ENCODE measurements at places on chromosomes 3 and 15.
A peak's percentile ranks its signal among the peaks of the same experiment; 100 is the strongest.

GRCh38 chr3:42226470-42227425 is 39.2 kb downstream of the CCK start:
- DNase-seq = no peak

GRCh38 chr15:58039079-58040035 is 26.2 kb downstream of the ALDH1A2 start:
- no peak for DNase-seq

DNA sequence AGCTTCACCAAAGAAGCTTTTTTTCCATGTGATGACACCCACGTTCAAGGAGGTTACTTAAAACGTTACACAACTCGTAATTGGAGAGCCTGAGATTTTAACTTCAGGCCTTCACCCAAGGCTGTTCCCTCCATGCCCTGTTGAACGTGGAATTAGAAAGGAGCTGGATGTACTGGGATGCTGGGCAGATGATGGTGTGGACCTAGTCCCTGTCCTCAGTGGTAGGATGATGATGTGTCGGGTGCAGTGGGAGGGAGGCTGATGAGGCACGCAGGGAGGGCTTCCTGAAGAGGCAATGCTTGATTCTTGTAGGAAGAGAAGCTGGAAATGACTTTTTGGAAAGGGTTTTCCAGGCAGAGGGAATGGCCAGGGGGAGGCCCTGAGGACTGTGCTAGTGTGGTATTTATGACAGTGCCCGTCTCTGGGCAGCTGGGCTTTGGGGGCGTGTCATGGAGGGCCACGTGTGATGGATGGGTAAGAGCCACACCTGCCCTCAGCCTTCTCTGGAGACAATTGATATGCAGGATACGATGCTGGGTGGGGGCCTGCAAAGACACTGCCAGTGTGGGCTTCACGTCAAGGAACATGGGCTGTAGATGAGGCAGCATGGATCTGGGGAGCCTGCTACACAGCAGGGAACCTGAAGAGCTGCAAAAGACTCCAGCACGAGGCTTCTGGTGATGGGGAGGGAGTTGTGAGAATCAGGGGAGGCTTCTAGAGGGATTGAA is 15.3 kb downstream of the SYNM start:
- no peak for DNase-seq

DNA sequence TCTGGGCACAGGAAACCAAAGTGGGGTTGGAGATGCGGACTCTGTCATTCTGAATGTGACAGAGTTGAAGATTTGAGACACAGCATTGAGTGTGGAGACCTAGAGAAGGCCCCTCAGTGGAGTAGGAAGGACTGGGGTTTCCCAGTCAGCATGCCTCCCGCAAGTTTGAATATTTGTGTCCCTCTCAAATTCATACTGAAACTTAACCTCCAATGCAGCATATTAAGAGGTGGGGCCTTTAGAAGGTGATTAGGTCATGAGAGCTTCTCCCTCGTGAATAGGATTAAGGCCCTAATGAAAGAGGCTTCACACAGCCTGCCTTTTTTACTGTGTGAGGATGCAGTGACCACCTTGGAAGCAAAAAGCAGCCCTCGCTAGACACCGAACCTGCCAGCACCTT is 8.0 kb downstream of the HDDC3 start:
- peak; percentile 58 for DNase-seq

DNA sequence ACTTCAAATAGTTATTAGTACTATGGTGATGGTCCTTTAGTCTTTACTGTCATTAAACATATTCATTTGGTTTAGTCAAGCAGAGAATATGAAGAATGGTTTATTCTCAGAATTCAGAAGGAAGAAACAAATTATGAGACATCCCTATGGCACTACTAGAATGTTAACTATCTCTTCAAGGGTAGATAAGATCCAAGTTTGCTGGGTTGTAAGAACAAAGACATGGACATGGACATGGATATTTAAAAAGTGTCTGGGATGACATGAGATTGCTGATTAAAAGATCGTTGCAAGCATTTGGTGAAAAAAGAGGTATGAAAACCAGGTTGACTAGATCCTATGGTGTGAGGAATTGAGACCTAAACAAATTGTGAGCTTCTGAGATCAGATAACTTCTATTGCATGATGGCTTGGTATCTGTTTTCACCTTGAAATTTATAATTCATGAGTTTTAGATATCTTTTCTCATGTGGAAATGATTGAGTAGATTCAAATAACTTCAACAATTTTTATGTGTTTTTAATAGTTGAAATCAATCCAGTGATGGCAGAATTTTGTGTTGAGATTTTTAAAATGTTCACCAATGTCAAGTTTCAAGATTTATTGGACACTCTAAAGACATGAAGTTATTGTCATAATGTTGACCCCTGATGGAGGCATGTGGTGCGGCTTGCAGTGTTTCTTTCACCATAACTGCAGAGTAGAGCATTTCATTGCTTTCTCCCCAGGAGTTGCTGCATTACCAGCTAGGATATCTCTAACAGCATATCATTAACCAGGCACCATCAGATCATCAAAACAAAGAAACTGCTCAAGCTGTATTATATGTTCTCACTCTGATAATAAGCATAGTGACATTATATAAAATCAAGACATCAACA is 72.6 kb downstream of the NAALADL2 start:
- DNase-seq = no peak

DNA sequence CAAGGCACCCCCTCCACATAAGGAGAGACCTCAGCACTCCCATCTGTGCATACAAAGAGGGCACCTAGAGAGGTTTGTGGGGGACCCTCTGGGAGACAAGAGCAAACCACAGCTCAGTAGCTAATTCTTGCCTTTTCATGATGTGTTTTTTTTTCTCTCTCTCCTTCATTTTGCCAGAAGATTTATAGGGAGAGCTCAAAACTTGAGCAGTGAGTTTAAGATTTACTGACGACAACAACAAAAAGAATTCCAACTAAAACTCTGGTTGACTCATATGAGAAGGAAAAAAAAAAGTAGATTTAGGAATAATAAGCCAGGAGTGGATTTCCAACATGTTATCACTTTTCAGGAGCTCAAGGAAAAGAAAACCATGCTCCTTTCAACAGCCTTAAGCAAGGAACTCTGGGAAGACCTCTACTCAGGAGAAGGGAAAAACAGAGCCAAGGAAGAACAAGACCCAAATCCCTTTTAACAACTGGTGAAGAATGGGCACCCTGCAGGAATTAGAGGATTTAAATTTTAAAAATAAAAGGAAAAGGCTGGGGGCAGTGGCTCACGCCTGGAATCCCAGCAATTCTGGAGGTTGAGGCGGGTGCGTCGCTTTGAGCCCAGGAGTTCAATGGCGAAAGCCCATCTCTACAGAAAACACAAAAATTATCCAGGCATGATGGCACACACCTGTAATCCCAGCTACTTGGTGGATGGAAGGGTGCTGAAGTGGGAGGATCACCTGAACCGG is 58.2 kb upstream of the RAD18 start:
- no peak for DNase-seq

GRCh38 chr3:123409443-123410148 is 39.3 kb downstream of the ADCY5 start:
- DNase-seq = no peak

- DNase-seq = no peak
These were observed 377.3 kb downstream of the MECOM start for GRCh38 chr3:169286214-169286613.

GRCh38 chr3:58009749-58010535 is 1.7 kb downstream of the FLNB start:
- no peak for DNase-seq

DNA sequence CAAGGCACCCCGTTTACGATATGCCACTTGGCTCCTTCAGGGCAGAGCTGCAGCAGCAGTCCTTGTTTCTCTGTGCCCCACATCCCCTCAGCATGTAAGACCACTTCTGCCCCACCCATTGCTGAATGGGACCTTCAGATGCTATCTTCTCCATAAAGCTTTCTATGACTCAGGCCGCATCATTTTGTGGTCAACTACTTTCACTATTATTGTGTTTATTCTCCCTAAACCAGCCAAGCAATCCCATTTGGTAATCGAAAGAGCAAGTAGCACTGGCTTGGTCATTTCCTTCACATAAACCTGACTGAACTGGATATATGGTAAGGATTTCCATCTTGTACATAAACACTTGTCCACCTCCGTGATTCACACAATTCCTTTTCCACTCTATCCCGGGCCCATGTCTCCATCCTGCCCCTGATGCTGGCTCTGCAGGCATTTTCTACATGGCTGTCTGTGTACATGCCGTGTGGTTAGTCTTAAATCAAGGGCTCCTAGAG is 25.7 kb downstream of the LIPC start:
- peak; percentile 72 for DNase-seq

GRCh38 chr3:71728632-71729342 is 3.6 kb upstream of the EIF4E3 start:
- no peak for DNase-seq

DNA sequence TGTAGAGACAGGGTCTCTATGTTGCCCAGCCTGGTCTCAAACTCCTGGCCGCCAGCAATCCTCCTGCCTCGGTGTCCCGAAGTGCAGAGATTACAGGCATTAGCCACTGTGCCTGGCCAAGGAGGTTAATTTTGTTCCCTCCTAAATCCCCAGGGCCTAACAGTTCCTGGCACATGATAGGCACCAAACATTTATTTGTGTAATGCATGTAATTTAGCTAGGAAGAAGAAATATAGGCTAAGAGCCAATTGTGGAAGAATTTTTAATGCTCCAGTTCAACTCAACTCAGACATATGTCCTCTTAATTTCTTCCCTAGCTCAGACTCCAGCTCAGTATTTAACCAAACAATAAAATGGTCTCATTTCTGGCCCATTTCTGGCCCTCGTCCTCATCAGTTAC is 7.7 kb upstream of the ZNF592 start:
- no peak for DNase-seq

DNA sequence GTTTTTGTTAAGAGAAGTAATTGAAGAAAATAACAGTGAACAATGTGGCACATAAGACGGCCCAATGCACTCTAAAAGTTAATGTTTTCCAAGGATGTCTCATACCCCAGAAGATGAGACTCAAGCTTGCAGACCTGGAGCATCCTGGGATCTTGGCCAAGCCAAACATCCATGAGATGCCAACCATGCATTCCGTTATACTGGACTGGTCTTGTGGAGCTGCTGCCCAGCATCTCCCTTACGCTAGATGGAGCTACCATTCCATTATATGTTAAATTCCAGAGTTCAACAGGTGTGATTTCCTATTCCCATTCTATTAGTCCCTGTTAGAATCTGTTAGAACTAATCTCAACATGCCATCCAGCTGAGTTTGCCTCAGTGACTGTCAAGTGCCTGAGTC is 181.8 kb downstream of the PDCD6IP start:
- DNase-seq = no peak

- no peak for DNase-seq
These were observed 101.9 kb downstream of the GLDN start for GRCh38 chr15:51443282-51443914.

DNA sequence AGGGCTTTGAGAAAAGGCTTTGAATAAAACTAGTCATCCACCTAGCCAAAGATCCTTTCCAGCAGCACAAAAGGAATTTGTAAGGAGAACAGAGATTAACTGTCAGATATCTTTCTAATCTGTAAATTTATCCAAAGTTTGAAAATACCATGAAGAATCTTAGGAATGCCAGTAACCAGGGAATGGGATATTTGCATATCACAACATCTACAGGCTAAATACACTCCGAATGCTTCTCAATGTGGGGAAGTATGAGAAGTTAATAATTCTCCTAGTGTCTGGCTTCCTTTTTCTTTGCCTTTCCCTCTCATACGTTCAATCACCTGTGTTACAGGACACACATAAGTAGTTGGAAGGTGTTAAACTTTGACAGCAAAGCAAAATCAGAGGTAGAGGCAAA is 7.8 kb downstream of the ANAPC13 start:
- DNase-seq = no peak

- no peak for DNase-seq
These were observed 177.7 kb downstream of the VGLL4 start for GRCh38 chr3:11465744-11466616.

DNA sequence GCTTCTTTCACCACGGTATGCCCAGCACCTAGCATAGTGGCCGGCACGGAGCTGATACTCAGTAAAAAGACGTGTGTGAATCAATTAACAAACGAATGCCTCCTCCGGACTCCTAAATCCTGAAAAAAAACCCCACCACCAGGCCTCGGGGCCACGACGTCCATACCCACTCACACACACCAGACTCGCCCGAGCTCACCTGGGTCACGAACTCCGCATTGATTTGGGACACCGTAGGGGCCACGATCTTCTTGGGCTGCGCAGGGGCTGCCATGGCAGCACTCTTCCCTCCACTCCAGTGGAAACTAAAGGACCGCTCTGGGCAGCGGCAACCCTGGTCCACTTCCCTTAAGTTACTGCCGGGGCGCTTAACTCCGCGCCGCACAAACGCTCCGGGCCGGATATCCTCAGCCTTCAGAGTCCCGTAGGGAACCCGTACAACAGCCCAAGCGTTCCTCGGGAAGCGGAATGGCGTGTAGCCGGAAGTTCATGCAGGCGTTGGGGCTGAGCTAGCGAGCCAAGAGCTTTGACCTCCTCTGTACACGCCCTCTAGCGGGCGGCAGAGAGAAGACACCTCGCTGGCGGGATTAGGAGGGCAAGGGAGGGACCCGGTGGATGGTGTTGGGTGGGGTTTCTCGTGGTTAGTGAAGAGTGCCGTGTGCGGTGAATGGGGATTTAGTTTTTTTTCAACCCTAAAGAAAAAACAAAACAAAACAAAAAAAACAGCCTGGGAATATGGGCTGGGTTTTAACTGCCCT is at the start of gene AQR:
Gene AQR (minus strand): TSS at position 403 of the 758 bp plus-strand sequence. CDS start 129 bp downstream, at position 274.
- DNase-seq = peak; percentile 94

DNA sequence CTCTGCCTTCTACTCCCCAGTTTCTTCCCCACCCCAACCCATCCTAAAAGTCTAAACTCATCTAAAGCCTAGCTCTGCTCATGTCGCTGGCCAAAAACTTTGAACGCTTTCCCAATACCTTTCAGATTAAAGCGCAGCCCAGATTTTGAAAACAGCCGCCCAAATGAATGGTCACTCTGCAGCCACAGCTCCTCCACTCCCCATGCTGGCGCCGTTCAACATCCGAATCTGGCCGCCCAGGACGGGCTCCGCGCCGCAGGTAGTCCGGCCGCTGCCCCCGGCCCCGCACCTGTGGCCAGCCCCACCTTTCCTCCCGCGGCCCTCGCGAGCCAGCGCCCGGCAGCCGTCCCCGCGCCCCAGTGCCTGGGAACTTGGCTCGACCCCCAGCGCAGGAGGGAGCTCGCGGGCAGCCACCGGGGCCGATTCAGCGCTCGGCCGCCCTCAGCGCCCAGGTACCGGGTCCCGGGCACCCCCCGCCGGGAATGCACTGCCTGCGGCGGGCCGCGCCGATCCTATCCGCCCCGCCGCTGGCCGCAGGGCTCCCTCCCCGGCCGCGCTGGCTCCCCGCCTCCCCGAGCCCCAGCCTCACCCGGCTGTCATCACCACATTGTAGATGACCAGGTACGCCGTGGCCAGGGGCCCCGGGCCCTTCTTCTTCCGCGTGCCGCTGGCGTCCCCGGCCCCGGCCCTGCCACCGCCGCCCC is 417 bp downstream of the HACD2 start:
- no peak for DNase-seq

- DNase-seq = no peak
These were observed 135.1 kb downstream of the ATP10A start for GRCh38 chr15:25727867-25728600.

Data from GM12864 (cell line).